ENCODE measurements at places on chromosomes 1 and 21.

GRCh38 chr1:23132033-23132432 is 36.6 kb downstream of the LUZP1 start:
- DNase-seq = no peak

GRCh38 chr21:28789523-28789922 is 203.2 kb downstream of the LTN1 start:
- DNase-seq = no peak

DNA sequence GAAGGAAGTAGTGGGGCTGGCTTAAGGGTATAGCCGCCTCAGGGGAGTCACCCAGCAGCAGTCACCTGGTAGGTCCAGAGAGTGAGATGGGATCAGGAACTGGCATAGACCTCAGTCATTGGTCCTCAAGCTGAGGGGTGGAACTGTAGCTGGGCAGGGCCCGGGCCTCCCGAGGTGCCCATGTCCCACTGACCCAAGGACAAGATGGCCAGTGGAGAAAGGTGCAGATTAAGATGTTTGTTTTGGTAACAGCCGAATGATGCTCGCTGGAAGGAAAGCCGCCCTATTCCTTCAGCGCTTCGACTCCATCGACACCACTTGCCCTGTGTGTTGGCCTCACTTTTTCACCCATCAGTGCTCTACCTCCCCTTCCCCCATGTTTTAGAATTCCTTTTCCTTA is 16.4 kb downstream of the COL9A2 start:
- no peak for DNase-seq

DNA sequence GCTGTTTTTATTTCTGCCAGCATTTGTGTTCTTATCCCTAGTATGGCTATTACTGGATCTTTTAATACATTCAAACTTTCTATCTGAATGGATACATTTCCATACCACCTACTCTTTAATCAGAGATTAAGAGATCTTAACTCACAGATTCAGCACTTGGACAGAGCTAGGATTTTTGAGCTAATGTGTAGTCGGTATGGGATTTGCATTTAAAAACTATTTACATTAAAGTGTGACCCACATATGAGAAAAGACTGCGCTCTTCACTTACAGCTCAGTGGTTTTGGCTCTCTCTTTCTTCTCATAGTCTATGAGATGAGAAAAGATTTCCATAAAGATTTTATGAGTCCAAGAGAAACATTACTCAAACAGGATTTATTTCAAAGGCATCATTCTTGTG is 16.4 kb downstream of the HMGB4 start:
- no peak for DNase-seq

- no peak for DNase-seq
Measured at GRCh38 chr1:64578270-64578973, 108.5 kb downstream of the CACHD1 start.

DNA sequence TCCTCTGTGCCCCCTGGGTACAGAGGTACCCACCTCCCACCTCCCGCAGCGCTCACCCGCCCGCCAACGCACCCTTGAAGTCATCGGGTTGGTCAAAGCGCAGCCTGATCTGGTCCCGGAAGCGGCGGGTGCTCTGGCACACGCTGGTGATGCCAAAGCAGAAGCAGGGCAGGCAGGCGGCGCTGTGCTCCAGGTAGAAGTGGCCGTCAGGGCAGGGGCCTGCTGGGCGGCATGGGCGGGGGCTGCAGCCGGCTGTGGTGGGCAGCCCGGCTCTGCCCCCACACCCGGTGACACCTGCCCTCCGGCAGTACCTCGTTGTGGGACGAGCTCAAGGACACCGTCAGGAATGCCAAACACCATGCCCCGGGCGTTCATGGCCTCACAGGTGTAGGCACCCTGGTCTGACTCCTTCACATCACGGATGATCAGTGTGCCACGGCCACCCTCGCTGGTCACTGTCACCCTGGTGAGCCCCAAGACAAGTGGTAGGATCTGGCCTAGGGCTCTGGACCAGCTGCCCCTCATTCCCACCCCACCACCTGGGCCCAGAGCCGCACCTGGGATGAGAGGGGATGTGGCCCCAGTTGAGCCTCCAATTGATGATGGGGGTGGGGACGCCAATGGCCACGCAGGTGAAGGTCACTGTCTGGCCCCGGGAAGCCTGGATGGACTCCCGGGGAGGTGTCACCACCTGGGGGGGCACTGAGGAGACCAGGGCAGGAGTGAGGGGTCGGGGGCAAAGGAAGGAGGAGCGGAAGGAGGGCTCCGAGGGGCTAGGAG is 52.5 kb downstream of the HSPG2 start:
- DNase-seq = no peak

GRCh38 chr1:222225316-222225691 is 322.6 kb downstream of the HHIPL2 start:
- DNase-seq = no peak

All from NCI-H2171 treated with DMSO at 0.1 percent for 48 hours (cell line).